ENCODE measurements at places on chromosomes 7 and 10.

DNA sequence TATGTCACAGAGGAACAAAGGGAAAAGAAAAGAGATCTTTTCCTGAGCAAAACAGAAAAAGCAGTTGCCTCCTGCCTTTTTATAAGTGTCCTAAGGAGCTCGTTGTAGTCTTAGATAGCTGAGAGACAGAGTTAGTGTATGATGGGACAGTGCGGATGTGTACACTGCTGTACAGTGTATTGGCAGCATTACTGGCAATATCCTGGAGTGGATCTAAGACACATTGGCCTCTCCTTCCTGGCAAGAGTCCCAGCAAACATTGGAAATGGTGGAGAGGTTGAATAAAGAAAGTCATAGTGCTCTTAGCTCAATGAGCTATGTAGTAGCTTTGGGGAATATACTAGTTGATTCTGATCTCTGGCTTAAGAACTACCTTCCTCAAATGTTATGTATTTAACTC is 22.7 kb downstream of the GARS1 start:
- DNase-seq = no peak

DNA sequence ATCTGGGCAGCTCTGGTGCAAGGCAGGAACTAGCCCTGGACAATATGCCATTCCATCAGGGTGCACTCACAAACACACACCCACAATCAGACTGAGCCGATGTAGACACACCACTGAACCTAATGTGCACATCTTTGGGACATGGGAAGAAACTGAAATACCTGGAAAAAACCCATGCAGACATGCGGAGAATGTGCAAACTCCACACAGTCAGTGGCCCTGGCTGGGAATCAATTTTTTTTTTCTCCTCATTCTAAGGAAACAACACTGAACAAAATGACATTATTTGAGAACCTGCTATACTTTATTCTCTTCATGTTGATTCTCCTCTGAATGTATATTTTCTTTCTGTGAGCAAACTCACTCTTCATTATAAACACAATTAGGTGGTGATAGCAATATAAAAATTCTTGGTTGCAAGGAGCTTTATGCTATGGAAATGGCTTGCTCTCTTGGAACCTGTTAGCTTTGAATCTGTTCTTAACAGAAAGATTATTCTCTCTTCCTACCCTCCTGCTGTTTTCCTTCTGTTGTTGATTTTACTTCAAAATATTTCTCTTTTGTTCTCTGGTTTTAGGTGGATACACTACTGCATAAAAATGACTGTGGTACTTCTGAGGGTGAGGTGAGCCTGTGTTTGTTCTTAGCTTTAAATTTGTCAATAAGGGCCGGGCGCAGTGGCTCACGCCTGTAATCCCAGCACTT is 33.0 kb upstream of the MICU1 start:
- DNase-seq = no peak

GRCh38 chr10:3366043-3366442 is 193.5 kb upstream of the PITRM1 start:
- no peak for DNase-seq

DNA sequence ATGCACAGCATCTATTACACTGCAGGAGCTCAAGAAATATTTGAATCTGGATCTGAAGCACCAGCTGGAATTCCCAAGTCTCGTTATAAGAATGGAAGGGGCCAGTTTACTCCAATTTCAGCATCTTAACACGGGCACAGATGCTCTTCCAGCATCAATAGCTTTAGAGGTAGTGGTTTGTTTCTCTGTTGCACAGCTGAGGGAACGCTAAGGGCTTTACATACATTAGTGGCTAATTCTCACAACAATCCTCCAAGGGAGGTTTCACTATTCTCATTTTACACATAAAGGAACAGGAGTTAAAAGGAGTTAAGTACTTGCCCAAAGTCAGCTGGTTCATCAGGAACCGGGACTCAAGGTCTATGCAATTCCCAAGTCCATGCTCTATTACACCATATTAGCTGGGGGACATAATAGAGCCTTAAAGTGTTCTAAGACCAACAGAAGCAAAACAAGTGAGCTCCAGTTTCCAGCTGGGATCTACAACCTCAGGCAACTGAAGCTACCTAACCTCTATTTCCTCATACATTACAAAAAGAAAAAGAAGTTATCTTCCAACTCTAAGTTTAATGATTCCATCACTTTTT is 9.9 kb downstream of the XPNPEP1 start:
- DNase-seq = no peak

DNA sequence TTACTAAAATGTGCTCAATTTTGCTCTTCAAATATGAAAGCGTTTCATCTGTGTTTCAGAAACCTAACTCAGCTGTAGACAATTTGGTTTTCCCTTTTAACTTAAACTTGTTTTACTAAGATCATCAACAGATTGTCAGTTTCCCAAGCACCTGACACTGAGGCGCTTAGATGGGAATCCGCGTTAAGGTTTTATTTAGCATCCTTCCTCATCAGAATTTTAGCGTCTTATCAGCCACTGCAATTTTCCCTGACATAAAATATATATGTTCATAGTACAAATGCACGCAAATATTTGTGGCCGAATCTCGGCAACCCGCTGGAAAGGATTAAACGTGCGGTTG is 1.2 kb downstream of the SGCE start:
- DNase-seq = no peak

- DNase-seq = no peak
Measured at GRCh38 chr7:116554911-116555310, 30.1 kb downstream of the CAV1 start.

DNA sequence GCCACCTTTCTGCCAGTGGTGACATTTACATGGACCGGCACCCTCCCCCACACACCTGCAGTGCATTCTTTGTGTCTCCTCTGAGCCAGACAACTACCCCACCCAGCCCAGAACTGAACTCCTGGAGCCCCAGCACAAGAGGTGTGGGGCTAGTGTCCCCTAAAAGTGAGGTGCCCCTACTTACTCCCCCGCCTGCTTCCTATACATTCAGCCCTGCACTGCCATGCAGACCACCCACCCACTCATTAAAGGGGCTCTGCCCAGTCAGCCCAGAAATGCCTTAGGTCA is 1.9 kb downstream of the SAP25 start:
- DNase-seq = no peak

DNA sequence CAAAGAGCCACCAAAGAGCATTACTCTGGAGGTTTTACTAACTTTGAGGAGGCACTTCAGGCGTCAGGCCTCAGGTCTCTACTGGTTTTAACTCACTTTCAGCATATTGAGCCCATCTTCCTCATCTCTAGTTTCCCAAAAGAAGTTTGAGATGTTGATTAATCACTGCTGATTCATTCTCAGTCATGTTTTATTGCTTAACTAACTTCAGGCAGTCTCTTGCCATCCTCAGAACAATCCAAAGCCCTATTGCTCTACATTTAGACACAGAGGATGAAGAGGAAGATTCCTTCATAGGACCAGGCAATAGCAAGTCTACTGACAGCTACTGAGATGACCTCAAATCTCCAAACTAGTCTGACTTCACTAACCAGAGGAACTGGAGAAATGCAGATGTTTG is 39.1 kb upstream of the BET1 start:
- no peak for DNase-seq

- DNase-seq = no peak
Measured at GRCh38 chr7:97982647-97983046, 7.3 kb downstream of the OCM2 start.
